ENCODE measurements at places on chromosomes 7 and 10.

GRCh38 chr10:12907656-12908055, 93.9 kb downstream of the CCDC3 start:
- no peaks in the 10 kb centered on the region for H3K36me3 ChIP-seq
- no peak overlapping the region for H3K4me3 ChIP-seq
- no peak for DNase-seq
- H3K27ac ChIP-seq: no peak overlapping the region

DNA sequence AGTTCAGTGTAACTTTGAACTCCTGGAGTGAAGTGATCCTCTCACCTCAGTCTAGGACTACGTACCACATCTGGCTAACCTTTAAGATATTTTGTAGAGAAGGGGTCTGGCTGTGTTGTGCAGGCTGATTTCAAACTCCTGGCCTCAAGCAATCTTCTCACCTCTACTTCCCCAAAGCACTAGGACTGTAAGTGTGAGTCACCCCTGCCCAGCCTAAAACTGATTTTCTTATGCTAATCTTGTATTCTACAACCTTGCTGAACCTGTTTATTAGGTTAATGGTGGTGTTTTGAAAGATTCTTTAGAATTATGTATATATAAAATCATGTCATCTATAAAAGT, 58.0 kb downstream of the LCOR start:
- no peak for DNase-seq
- no peak overlapping the region for H3K27ac ChIP-seq
- no peaks in the 10 kb centered on the region for H3K4me1 ChIP-seq

- no peak overlapping the region for H3K27ac ChIP-seq
- no peak for DNase-seq
- no peaks in the 10 kb centered on the region for H3K27me3 ChIP-seq
- no peaks in the 10 kb centered on the region for H3K36me3 ChIP-seq
- H3K4me1 ChIP-seq: peaks cover 4% of the 10 kb centered on the region
- H3K4me3 ChIP-seq: no peak overlapping the region
Measured at GRCh38 chr7:127940381-127941160, 90.7 kb downstream of the LRRC4 start.

GRCh38 chr10:3757638-3758490, 27.1 kb downstream of the KLF6 start:
- H3K36me3 ChIP-seq: no peaks in the 10 kb centered on the region
- no peak for DNase-seq
- H3K27ac ChIP-seq: no peak overlapping the region
- H3K4me1 ChIP-seq: no peaks in the 10 kb centered on the region
- no peaks in the 10 kb centered on the region for H3K27me3 ChIP-seq

DNA sequence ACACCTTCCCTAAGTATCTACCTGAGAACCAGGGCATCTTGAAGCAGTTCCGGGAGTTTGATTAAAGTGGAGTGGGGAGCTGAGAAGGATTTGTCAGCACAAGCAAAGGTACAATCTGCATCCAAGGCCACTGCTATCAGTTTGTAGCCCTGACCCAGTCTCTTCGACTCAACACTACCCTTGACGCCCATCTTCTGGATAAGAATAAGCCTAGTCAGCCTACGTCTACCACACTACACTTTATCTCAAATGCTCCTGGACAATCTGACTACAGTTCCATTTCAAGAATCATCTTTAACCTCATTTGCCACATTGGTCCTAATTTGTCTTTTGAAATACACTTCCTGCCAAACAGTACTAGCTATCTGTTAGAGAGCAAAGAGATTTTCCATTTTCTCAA, 134.1 kb upstream of the C1GALT1 start:
- no peaks in the 10 kb centered on the region for H3K4me1 ChIP-seq
- H3K36me3 ChIP-seq: no peaks in the 10 kb centered on the region
- no peak for DNase-seq
- H3K27me3 ChIP-seq: no peaks in the 10 kb centered on the region
